AG10803 (cell line): ENCODE measurements at places on chromosomes 2 and 18.
A peak's percentile ranks its signal among the peaks of the same experiment; 100 is the strongest.

DNA sequence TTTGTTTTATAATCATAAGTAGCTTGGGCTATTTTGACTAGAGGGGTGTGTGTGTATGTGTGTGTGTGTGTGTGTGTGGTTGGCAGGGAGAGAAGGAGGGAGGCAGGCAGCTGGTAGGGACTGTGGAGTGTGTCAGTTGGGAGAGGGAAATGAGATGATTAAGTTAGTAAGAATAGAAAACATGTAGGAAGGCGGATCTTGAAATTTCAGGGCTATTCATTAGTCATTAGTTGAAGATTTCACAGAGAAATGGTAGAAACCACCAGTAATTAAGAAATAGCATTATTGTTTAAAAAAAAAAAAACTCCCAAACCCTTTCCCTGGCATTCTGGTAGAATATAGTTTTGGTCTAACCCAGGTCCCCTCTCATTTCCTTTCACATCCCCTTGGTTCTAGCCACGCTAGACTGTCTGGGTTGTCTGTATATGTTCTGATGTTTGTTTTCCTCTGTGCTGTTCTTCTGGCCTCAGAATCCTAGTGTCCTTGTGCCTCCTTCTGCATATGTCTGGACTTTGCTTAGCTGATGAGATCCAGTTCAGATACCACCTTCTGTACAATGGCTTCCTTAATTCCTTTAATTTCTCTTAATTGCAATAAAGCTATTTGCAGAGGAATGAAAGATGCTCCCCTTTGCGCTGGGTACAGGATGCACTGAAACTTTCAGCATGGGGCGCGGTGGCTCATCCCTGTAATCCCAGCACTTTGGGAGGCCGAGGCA is 161.6 kb downstream of the NEDD4L start:
- DNase-seq, result peak; percentile 96

- peak; percentile 67 for DNase-seq
Measured at GRCh38 chr18:9627642-9628041, 13.3 kb upstream of the PPP4R1 start.

DNA sequence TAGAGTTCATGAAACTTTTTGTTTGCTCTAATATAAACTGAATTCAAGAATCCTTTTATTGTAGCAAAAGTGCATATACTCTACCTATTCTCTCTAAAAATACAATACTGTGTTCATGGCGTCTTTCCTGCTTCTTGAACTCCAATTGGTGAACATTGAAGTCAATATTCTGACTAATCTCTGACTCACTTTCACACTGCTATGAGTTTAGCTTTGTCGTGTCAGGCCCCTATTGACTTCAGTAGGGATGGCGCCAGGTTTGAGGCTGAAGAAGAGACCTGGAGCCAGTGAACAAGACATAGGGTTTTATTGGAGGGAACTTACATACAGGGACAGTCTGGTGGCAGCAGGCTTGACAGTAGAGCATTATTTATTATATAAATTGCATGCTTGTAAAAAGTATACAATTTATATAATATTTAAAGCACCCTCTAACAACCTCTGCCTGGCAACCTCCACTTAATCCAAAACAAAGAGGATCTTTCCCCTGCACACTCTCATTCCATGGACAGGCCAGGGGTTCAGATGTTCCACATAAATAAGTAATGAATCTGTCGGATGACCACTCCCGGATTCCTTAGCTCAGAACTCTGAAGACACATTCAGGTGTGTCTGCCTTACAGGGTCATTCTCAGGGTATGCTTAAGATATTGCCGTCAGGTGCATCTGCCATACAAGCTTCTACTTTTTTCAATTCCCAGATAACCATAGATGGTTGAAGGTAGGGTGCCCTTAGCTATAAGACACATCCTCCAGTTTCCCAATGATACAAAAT is 141.0 kb downstream of the CERS6 start:
- DNase-seq, result no peak

DNA sequence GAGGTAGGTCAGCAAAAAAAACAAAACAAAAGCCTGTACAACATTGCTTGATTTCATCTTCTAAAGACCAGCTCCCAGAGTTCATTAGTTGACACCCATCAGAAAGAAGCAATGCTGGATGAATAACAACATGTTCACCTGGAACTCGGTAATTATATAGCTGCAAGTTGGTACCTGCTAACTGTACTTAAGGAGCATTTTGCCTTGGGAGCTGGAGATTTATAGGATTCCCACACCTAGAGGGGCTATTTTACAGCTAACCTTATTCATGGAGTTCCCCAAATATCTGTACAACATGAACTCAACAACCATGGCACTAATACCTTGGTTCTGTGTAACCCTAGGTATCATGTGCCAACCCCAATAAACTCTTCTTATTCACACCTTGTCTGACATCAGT is 281.1 kb upstream of the NCKAP5 start:
- DNase-seq, result no peak

DNA sequence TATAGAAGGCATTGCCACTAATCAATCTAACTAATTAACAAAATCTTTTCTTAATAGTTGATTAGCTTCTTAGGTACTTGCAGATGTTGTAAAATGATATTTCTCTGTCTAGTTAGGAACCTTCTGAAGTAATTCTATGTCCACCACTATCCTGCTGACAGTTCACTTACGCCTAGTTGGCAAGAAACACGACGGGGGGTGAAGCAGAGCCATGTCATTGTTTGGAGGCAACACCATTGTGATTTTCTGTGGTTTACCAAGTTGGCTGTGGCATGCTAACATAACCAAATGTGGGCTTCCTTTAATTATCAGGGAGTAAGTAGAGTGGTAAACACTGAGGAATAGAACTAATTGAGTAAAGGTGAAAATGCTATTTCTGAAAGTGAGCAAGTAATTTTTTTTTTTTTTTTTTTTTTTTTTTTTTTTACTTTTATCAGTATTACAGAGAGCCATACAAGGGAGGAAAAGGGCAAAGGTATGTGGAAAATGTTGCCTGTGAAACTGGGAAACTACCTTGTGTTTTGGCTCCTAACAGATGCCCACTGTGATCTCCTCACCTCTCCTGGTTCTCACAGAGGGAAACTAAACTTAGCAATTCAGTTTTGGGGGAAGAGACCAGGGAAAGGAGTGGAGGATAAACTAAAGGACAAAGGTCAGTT is 126.8 kb downstream of the MEIS1 start:
- peak; percentile 37 for DNase-seq

DNA sequence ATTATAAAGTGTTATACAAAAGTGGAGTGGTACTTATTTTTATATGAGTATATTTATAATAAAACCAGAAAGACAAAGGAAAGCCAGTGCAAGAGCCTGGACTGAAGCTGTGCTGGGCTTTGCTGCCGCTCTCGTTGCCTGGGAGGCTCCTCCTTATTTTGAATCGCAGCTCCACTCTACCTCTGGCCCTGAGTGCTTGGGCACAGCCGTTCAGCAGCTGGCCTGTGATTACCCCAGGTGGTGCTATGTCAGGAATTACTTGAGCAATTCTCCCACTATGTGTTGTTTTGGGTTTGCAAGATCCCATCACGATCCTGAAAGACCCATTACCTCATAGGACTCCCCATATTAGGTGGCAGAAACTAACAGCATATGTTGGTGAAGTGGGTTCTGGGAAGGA is 53.0 kb upstream of the LCLAT1 start:
- DNase-seq, result peak; percentile 47

GRCh38 chr2:133163111-133163510 is 405.2 kb downstream of the NCKAP5 start:
- no peak for DNase-seq

GRCh38 chr2:69384618-69385081 is 2.4 kb downstream of the GFPT1 start:
- DNase-seq, result peak; percentile 21

DNA sequence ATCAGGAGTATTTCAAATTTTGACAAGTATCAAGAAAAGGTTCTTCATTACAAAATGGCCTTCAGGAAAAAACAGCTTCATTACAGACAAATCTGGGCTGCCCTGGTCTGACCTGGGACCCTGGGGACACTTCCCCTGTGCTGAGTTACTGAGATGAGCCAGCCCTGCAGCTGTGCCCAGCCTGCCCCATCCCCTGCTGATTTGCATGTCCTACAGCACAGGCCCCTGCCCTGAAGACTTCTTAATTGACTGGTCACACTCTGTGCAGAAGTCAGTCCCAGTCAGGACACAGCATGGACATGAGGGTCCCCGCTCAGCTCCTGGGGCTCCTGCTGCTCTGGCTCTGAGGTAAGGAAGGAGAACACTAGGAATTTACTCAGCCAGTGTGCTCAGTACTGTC is 235.1 kb downstream of the ANKRD36B start:
- no peak for DNase-seq

- no peak for DNase-seq
Measured at GRCh38 chr2:60495041-60495625, 58.3 kb downstream of the BCL11A start.

GRCh38 chr18:57057890-57058289 is 89.0 kb upstream of the BOD1L2 start:
- no peak for DNase-seq

DNA sequence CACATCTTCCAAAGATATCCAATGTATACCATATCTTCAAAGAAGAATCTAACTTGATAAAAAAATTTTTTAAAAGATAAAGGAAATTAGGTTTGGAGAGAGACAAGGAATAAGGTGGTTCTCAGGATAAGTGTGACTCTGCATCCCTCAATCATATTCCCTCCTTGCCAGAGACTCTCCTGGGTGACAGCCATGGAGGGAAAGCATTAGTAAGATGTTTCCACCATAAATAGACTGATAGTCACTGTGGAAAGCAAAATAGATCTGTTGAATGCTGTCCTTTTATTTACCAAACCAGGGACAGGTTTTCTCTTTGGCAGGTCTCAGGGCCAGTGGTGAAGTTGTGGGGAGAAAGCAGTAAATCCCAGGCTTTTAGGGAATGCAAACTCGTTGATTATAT is 107.6 kb downstream of the PRPF40A start:
- DNase-seq, result no peak

GRCh38 chr18:2486426-2486825 is 84.9 kb downstream of the METTL4 start:
- no peak for DNase-seq

DNA sequence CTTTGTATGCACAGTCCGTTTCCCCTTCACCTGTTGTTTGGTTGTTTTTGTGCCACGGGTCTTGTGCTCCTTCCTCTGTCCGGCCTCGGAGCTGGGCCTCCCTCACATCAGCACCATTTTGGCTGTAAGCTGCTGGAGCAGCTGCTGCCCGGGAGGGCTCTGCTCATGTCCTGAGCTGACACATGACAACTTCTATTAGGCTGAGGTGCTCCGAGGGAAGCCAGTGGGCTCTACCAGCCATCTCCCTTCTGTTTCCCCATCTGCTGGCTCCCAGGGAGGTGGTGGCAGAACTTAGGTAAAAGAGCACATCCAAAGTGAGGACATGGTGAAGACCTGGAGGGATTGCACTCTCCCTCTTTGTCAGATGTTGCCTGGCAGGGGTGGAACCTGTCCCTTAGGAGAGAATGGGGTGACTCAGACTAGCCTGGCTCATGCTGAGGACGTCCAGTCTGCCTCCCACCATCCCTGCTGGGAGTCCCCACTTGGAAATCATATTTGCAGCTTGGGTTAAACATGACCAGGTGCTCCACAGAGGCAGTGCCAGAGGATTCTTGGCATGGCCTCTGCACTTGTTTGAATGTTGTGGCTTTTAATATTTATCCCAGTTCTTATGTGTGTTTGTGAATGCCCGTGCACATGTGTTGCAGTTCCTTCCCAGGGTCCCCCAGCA is 49.8 kb upstream of the TNP1 start:
- no peak for DNase-seq

DNA sequence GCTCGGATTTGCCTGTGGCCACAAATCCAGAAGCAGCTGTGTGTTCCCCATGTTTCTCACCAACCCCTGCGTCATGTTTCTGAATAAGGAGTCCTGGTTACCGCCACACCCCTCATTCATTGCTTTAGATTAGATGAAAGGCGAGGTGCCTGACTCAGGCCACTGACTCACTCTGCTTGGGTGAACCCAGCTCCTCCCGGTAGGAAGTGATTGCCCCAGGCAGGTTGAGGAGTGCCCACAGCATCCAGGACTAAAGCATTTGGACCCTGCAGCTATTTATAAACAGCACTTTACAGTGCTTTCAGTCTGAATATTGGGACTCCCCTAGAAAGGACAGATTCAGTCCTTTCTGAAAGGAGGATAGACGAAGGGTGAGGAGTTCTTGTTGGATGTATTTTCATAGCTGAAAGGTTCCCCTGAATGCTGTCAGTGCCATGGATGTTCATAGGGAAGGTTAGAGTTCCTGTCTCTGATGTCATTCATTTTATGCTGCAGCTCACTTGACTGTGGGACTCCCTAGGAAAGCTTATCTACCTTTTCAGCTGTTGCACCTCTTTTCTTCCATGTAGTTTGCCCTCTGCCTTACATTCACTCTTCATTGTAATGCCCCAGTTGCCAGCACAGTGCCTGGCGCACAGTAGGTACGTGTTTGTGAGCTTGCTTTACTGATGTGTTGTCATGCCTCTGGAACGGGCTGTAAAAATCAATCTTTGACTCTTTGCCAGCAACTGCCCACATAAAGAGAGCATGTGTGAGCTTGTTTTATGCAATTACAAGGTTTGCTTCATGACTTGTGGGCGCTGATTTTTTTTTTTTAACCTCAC is 14.9 kb downstream of the ITGA6 start:
- DNase-seq, result peak; percentile 81

DNA sequence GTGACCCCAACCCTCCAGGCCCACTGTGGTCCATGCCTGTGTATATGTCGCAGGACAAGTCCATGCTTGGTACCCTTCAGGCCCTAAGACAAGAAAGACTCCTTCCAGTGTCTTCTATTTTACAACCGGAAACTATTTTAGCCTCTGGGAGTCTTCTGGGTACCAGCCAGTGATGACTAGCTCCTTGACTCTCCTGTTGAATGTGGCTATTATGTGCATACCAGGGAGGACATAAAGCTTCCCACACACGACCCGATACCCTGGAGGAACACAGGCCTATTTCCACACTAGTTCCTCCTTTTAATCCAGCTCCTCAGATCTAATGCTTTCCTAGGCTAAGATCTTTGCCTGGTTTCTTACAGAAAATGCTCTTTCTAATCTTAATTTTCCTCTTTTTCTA is 178.1 kb downstream of the NCKAP5 start:
- peak; percentile 68 for DNase-seq

GRCh38 chr2:24490690-24491541 is at the start of gene NCOA1:
TSS of gene NCOA1 (plus strand) at chr2:24491254. CDS start at chr2:24658678, 167,424 bp downstream.
- DNase-seq, result peak; percentile 90

DNA sequence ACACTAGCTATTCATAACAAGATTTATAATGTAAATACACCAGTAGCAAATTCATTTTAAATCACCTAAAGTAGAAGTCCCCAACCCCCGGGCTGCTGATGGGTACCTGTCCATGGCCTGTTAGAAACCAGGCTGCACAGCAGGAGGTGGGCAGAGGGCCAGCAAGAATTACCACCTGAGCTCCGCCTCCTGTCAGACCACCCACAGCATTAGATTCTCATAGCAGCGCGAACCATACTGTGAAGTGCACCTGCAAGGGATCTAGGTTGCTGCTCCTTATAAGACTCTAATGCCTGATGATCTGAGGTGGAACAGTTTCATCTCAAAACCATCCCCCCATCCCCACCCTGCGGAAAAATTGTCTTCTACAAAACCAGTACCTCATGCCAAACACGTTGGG is 71.3 kb downstream of the KANSL1L start:
- DNase-seq, result no peak

- no peak for DNase-seq
Measured at GRCh38 chr2:24399434-24400206, 39.3 kb upstream of the ITSN2 start.

GRCh38 chr2:231494669-231495068 is 30.4 kb upstream of the NCL start:
- no peak for DNase-seq

GRCh38 chr2:128249555-128249954 is 69.1 kb downstream of the HS6ST1 start:
- no peak for DNase-seq

- no peak for DNase-seq
Measured at GRCh38 chr18:47721876-47722275, 208.6 kb downstream of the SMAD2 start.
